Sigmoid colon (tissue), 7 donors: ENCODE measurements at places on chromosomes 5 and 9. TPM values are rescaled to one million over a fixed set of nuclear protein-coding genes. Genes with fewer than 3 reads are reported as not detected.

- DNase-seq: no peak
- no peaks in the 10 kb centered on the region for H3K27me3 ChIP-seq
- H3K27ac ChIP-seq: no peak overlapping the region
- H3K36me3 ChIP-seq: no peaks in the 10 kb centered on the region
- no peak overlapping the region for H3K4me3 ChIP-seq
These were observed 360.0 kb upstream of the PIK3R1 start for GRCh38 chr5:67855523-67855922.

PTPN3 gene
- 2.5 TPM for total RNA-seq

DNA sequence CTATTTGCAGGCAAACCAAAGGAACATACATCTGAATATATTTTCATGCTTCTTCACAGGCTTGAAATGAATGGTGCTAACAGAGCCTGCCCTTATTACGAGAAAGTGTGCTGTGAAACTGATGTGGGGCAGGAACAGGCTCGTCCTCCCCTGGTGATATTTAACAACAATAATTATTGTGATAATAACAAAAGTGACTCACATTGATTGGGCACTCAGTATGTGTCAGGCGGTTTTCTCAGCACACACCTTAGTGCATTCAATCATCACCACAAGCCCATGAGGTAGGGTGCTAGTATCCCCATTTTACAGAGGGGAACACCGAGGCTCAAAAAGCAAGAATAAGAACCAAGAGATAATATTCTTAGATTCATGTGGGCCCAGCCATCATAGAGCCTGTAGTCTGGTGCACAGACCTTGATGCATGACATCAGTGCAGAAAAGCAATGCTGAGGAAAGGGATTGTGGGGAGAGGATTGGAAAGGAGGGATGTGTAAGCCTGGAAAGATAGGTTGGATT is 18.1 kb upstream of the BOD1 start:
- no peak for DNase-seq
- H3K4me1 ChIP-seq: no peaks in the 10 kb centered on the region
- no peak overlapping the region for H3K27ac ChIP-seq

DNA sequence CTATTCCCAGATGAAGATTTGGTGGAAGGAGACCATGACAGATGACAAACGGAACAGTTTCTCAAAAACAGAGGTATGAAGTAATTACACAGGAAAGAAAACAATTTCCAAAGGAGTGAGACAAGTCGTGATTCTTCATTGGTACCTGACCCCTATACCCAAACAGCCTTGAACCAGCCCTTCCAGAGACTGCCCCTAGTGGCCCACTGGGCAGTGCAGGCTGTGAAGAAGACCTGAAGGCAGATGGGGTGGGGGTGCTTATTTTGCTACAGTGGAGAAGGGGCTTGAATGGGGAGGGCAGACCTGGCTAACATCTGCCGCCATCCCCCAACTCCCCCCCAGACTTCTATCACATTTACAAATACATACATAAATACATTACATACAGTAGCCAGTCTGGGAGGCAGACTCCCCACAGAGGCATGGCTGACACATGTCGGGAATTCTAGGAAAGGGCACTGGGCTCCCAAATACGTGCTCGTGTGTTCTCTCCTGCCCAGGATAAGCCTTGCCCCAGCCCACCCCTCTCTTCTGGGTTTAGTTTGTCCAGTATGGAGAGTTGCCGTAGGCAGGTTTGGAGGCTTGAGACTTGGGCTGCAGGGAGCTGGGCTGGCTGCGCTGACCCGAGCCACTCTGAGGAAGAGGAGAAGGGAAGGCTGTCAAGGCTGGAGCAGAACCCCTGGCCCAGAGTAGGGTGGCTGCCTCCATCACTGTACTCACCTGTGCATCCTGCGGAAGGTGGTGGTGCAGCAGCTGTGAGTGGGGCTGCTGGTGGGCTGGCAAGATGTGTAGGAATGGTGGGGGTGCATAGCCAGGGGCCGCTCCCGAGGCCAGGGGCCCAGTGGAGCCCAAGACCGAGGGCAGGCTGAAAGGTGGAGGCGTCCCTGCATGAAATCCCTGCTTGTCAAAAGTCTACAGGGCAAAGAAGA is 105.3 kb downstream of the UBE2R2 start:
- H3K36me3 ChIP-seq: peaks cover 61% of the 10 kb centered on the region
- no peak overlapping the region for H3K4me3 ChIP-seq
- H3K27me3 ChIP-seq: no peaks in the 10 kb centered on the region

SVEP1 gene
- total RNA-seq: 61.2 TPM
